NCI-H345 (cell line): ENCODE measurements at places on chromosomes 1 and 21.

GRCh38 chr1:89633248-89633799 is 404 bp downstream of the LRRC8C start:
- DNase-seq = peak; percentile 70

DNA sequence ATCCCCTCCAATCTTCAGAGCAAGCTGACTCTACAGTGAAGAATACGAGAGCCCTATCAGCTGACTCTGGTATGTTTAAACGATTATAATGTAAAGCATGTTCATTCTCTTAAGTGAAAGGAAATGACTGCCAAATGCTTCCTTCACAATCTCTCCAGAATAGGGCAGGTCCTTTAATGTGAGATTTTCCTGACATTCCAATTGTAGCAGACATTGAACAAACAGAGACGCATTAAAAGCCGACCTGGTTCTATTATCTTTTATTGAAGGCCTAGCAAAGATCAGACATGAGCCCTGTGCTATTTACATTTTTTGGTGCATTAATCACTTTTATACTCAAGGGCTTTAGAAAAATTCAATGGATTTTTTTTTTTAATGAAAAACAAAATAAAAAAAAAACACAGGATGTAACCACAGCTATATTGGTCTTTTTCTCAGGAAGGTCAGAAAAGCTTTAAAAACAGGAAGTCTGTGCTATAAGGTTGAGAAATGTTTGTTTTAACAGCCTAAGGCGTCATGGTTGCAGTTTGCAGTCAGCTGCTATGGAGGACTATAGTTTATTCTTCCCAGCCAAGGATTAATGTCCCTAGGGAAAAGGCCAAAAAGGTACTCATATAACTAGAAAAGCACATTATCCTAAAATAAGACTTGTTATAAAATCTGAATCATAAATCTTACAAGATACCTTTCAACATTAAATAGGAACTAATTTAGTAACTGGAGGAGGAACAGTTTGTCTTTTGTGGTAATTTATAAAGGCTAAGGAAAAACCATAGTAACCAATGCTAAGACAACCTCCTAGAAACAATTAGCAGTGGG is 104.8 kb downstream of the RERE start:
- peak; percentile 80 for DNase-seq

- peak; percentile 88 for DNase-seq
Observed at GRCh38 chr1:118100686-118101514, 84.1 kb downstream of the SPAG17 start.

GRCh38 chr21:45438391-45439145 is 33.6 kb downstream of the COL18A1 start:
- DNase-seq = no peak

GRCh38 chr1:150127868-150128267 is 21.8 kb upstream of the PLEKHO1 start:
- DNase-seq = no peak

DNA sequence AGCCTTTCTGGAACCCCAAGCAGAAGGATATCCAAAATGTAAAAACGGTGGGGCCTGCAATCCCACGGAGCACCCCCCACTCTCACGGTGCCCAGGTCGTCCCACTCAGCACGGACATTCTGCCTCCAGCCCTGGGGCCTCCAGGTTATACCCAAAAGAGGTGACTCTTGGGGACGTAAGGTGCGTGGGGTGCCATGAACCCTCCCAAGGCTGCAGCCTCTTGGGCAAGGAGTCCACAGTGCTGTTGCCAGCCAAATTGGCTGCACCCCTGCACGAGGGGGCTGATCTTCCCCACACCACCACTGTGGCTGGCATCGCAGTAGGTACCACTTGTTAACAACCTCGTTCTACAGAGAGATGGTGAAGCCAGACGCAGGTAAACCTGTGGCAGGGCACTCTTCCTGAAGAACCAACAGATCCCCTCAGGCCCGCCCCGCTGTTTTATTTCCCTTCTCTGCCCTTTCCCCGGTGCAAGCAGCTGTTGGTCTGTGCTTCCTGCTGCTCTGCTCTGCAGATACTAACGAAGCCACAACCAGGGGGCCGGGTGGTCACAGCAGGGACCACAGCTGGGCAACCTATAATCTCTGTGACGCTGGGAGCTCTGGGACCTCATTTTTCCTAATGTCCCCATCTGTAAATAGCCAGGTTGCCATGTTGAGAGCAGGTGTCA is 8.7 kb downstream of the TFF3 start:
- DNase-seq = peak; percentile 88

GRCh38 chr1:162291000-162291399 is 85.7 kb downstream of the SPATA46 start:
- DNase-seq = no peak

DNA sequence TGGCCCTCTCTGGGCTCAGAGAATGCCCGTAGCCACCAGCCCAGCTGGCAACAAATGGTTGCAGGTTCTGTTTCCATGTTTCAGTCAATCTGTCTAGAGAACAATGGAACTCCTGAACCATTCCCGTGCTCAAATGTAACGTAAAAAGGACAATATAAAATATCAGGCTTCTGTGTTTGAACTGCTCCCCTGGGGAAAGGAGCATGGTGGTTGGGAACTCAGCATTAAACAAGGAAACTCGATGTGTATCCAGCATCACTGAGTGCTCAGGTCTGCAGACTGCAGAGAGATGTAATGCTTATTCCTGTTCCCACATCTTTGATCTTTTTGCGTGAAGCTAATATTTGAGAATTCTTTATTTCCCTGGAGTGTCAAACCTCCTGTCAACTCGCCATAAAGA is 326.5 kb downstream of the KIF26B start:
- DNase-seq = peak; percentile 42

DNA sequence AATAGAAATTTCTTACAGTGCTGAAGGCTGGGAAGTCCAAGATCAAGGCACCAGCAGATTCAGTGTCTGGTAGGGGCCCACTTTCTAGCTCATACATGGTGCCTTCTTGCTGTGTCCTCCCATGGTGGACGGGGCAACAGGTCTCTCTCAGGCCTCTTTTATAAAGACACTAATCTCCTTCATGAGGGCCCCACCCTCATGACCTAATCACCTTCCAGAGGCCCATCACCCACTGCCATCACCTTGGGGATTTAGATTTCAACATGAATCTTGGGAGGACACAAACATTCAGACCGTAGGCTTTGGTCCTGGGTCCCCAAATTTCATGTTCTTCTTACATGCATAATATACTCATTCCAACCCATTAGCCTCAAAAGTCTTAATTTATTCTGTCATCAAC is 71.5 kb downstream of the PGM1 start:
- DNase-seq = no peak

GRCh38 chr1:167648252-167648849 is 18.3 kb downstream of the RCSD1 start:
- DNase-seq = no peak

DNA sequence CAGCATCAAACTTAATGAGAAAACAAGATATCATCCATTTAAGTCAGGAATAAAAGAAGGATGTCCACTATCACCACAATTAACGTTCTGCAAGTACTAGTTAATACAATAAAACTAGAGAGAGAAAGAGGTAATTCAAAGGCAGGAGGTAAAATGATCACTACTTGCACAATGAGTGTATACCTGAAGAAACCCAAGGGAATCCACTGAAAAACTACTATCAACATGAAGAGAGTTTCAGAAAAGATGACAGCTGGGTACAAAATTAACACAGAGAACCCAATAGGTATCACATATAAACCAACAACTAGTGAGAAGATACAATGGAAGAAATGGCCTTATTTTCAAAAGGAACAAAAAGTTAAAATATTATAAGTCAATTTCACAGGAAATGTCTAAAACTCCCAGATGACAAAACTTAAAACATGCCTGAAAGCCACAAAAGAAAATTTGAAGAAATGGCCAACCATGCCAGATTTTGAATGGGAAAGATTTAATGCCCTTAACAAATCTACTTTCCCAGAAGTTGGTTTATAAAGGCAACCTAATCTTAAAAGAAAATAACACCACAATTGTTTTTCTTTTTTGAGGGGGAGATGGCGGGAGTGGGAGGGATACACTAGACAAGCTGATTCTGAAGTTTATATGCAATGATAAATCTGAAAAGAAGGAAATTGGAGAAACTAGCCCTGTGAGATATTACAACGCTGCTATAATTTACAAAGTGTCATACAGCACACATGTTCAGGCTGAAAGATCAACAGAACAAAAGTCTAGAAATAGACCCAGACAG is 17.8 kb downstream of the VPS26C start:
- DNase-seq = no peak

DNA sequence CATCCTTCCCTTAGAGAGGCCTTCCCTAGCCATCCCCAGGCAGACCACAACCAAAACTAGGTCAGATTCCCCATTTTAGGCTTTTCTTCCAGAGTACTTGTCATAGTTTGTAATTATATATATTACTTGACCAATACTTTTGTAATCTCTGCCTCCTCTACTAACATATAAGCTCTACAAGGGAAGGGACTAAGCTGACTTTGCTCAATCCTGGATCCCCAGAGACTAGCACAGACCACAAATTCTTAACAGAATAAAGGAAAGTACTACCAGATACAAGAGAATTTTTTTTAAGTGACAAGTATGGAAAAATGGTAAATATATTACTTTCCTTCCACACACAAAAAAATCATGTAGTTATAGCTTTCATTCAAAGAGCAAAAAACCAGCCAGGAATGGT is 2.0 kb downstream of the ZMYM6 start:
- DNase-seq = no peak

DNA sequence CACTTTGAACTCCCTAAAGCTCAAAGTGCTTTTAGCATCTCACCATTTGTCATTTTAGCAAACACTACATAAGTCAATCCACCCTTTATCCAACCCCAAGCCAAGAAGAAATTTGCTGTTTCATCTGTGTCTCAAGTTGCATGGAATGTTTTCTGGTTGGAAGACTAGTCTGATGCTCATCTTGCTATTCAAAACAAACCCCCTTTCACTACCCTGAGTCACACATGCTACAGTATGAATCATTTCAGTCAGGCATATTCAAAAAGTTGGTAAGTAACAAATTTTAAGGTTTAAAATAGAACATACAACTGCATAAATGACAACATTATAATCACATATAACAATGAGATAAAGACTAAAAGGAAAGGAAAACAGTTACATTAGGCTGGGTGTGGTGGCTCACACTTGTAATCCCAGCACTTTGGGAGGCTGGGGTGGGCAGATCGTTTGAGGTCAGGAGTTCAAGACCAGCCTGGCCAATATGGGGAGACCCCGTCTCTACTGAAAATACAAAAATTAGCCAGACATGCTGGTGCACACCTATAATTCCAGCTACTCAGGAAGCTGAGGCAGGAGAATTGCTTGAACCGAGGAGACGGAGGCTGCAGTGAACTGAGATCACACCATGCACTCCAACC is 38.7 kb downstream of the DSTYK start:
- DNase-seq = no peak

DNA sequence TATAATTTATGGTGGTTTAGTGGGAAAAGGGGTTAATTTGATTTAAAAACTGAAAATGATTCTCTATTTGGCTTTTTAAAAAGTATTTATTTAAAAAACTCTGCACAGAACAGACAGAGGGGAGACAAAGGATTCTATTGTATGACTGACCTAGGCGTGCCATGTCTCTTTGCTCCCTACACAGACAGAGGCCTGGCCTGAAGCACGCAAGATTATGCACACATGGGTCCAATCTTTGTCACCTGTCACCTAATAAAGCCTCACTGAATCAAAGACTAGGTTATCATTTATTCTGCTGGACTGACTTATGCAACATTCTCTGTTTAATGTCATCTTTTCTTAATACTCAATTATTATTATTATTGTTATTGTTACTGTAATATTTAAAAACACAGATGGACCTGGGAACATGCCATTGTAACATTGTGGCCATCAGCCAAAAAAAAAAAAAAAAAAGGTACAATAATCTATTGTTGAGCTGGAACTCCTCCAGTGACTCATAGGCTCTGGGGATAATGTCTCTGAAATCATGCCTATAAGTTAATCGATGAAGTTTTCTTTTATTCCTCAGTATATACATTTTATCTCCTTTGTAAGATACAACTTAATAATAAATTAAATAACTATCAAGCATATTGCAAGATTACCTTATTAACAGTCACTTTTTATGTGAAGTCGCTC is 112.1 kb downstream of the RUNX1 start:
- DNase-seq = no peak

DNA sequence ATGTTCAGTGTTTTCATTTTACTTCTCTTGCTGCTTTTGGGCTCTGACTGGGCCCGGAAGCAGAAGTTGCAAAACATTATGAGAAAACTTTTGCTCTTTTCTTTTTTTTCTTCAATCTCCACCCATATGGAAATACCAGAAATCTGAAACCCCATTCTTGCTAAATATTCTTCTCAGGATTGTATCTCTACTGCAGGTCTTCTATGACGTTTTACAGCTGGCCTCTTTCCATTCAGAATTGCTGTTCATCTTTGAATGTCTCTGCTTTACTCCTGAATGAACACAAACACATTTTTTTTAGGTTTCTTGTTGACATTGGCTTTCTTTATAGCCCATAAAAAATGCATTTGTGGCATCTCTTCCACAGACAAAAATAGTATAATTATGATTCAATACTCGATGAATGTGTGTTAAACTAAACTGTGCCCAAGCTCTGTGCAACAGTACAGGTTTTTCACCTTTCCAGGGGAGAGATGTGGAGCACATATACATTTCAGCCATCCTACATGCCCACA is 18.8 kb downstream of the PTPRC start:
- no peak for DNase-seq

- no peak for DNase-seq
Observed at GRCh38 chr1:27596986-27597385, 7.0 kb downstream of the AHDC1 start.

- no peak for DNase-seq
Observed at GRCh38 chr1:25187077-25187476, 45.2 kb downstream of the SYF2 start.
